T-helper 2 cell (primary cell): ENCODE measurements at places on chromosomes 7 and 10.
A peak's percentile ranks its signal among the peaks of the same experiment; 100 is the strongest.

- DNase-seq = no peak
Observed at GRCh38 chr7:5594616-5595544, 171.2 kb upstream of the TNRC18 start.

DNA sequence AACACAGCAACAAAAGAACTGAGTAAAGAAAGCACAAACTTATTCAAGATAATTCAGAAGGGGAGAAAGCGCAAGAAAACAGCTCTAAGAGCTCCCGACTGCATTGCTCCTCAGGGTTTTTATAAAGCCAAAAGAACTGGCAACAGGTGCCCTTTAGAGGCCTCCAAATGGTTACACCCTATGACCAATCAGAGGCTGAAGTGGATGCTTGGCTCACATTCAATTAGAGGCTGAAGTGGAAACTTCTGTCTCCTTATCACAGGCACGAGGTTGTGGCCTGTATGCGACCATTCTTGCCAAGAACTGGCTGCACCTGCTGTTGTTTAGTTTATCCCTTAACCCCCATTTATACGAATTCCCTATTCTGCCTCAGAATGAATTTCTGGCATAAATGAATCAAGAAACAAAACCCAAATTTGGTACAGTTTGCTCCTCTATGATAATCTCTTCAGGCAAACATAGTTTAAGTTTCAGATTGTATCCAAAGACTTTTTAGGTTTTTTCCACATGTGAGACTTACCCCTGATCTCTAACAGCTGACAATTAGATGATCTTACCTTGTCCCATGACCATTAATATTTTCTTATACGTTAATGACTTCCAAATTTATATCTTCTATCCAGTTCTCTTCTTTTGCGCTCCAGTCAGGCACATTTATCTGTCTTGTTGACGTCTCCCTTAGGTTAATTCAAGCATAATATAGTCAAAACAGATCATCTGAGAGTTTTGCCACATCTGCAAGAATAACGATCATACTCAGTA is 504.8 kb downstream of the NXPH1 start:
- no peak for DNase-seq

- no peak for DNase-seq
Observed at GRCh38 chr7:20952916-20953315, 166.2 kb upstream of the SP8 start.

- DNase-seq = no peak
Observed at GRCh38 chr7:88322151-88322550, 15.5 kb upstream of the STEAP4 start.

DNA sequence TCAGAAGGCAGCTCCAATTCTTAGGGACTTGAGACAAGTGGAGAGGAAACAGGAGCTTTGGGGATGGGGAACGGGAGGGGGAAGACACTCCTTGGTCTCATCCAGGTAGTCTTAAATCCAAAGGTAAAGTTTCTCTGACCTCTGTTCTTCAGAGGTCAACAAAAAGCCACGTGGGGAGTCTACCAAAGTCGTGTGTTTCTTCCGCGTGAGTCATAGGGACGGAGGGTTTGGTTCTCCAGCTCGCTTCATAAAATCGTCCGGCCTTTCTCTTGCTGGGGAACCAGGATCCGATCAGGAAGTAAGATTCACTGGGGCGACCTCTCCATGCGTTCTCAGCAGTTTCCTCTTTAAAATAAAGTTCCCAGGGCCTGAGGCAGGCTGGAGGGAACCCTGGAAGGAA is 275.7 kb downstream of the TCERG1L start:
- DNase-seq = no peak

- DNase-seq = no peak
Observed at GRCh38 chr10:30833628-30833970, 198.1 kb downstream of the ZNF438 start.

- DNase-seq = peak; percentile 78
Observed at GRCh38 chr10:73922007-73922863, 11.3 kb downstream of the PLAU start.

DNA sequence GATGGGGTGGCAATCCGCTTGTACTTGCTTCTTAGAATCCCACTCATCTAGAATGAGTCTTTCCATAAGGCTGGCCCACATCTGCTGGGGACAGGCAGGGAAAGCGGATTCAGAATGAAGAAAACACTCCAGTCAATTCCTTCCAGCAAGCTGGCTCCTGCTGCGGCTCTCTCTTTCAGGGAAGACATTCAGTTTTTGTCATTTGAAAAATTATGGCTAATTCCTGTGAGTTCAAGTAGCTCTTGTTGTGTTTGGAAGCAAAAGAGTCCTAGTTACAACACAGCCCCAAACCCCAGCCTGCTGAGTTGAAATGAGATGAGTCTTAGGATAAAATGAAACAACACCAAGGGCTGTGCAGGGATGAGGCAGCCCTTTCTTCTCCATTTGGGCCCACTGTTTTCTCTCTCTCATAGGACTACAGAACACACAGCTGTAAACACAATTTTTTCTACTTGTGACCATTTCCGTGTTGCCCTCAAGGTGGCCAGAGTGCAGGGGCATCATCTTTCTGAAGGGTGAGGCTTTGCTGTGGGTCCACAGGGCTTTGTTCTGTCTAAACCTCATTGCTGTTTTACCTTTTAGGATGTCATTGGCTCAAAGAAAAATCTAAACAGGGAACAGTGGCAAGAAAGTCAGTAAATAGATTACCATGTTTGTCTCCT is 90.8 kb upstream of the EEPD1 start:
- DNase-seq = no peak
